Activated naive CD4-positive, alpha-beta T cell (primary cell): ENCODE measurements at places on chromosomes 2 and 18.

DNA sequence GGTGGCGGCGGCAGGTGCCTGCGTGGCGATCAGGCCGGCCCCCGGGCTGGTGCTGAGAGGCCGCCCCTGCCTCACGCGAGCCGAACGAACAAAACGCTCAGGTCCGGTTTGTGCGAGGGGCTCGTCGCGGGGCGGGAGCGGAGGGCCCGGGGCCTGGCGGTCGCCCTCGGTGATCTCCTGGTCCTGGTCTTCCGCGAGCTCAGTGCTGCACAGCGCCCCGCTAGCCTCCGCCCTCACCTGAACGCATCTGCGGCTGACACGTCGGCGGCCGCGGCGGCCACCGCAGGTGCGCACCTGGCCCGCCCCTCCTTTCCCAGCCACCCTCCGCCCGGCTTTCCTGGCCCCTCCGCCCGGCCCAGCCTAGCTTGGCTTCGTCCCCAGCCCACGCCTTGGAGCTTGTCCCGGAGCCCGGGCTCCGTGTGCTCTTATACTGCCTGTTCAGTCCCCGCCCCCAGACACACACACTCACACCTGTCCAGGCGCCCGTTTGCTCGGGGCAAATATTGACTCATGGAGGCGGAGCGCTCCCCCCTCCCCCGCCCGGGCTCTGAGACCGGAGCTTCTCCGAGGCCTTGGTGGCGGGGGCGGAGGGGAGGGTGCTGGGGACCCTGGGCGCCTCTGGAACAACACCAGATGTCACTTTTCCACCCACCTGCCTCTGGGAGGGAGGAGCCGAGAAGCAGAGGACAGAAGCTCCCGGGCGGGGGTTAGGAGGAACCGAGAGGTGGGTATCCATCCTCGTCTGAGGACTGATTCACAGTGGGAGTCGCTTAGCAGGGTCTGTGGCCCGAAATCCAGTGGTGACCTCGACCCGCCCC, 8.6 kb upstream of the CRYBA2 start:
- DNase-seq = no peak

DNA sequence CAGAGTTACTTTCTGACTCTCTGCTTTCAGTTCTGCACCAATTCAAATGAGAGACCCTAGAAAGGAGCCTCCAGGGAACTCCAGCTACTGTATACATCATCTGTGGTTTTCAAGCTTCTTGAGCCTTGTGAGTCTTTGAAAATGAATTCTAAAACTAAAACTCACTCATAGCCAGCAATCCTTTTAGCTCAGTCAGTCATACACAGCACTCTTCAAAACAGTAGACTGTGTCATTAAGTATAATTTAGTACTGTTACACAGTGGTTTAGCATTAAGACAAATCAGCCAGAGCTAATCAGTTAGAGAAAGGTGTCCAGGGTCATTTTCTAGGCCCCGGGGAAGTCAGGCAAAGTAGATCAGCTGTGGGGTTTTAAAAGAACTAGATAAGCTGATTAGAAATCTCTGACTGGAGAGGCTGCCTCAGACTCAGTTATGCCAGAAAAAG, 322.1 kb upstream of the THUMPD2 start:
- no peak for DNase-seq

DNA sequence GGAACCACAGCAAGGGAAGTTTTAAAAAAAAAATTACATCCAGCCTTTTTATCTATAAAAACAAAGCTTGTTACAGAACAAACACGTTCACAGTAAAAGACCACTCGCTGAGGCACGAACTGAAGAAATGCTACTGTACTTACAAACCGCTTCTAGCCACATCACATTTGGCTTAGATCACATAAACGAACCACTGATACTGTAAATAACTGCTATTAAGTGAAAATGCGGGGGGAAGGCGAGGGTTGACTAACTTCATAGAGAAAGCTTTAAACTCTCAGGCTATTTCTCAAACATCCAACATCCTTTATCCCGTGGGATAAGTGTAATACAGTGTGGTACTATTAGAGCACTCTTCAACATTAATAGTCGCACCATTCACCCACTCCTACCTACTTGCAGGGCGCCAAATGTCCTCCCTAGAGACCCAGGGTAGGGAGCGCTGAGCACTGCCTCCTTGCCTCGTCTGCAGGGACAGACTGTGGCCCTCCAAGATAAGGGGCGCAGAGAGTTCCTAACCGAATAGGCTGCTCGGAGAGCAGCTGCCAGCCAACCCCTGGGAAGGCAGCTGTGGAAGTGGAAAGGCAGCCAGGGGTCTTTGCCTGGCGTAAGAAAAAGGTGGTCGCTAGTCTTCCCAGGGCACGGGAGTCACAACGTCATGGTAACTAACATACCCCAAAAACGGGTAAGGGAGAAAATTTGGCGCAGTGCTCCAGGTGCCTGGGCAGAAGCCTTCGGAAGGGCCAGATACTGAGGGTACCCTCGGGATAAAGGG, 854 bp downstream of the GPR155 start:
- no peak for DNase-seq

DNA sequence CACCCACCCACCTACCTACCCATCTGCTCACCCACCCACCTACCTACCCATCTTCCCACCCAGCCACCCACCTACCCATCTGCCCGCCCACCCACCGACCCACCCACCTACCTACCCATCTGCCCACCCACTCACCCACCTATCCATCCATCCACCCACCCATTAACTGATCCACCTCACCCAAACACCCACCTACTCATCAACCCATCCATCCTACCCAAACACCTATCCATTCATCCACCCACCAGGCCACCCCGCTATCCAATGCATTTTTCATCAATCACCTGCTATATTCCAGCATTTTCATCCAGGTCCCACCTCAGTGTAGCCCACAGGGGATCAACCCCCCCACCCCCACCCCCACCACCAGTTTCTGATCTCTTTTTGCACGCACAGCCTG, 121.8 kb downstream of the GLI2 start:
- DNase-seq = no peak

GRCh38 chr2:88296247-88296646, 126.1 kb downstream of the THNSL2 start:
- DNase-seq = no peak

DNA sequence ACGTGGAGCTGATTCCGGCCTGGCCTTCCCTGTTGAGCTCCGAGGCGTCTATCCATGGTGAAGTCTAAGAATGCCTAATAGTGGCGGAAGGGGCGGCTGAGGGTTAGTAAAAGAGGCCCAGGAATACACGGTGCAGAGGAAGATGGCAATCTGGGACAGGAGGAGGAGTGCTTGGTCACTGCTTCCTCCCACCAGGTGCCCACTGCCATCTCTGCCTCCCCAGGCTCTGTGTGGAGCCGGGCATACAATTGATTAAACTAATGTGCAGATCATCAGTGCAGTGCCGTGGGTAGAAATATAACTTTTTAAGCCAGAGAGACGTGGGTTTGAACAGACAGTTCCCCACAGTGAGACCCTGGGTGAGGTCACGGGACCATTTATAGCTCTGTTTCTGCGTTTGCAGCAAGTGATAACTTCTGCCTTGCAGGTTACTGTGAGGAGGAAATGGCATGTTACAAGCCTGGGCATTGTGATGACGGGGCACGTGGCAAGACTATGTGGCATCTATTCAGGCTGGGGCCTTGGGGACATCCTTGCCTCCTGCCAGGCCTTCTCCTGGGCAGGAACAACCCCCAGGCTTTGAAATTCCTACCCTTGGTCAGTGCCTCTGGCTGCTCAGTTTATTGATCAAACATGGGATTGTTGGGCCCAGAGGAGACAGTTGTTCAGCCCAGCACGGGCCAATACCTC, 204.9 kb downstream of the ASB1 start:
- no peak for DNase-seq

DNA sequence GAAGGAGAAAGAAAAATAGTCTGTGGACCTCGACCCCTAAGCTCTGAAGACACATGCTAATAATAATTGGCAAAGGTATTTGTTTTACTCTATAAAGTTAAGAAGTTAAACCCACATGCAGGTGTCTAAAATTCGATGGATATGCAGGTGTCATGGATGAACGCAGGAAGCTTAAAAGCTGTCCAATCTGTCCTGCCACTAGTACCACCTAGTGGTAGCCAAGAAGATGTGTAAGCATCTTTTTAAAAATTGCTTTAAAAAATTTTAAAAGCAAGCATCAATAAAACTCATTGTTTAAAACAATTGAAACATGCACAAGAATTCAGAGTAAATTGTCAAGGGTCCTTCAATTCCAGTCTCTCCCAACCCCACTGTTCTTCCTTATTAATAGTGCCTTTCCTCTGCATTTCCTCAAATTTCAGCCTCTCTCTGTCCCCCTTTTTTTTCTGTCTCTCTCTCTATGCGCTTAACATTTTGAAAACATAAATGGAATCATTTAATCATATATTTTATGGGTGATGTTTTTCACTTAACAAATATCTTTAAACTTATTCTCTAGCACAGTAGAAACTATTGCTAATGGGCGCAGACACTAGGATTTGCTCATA, 30.6 kb upstream of the PPP3R1 start:
- no peak for DNase-seq

GRCh38 chr2:240269380-240269779, 128.9 kb upstream of the OTOS start:
- DNase-seq = no peak

DNA sequence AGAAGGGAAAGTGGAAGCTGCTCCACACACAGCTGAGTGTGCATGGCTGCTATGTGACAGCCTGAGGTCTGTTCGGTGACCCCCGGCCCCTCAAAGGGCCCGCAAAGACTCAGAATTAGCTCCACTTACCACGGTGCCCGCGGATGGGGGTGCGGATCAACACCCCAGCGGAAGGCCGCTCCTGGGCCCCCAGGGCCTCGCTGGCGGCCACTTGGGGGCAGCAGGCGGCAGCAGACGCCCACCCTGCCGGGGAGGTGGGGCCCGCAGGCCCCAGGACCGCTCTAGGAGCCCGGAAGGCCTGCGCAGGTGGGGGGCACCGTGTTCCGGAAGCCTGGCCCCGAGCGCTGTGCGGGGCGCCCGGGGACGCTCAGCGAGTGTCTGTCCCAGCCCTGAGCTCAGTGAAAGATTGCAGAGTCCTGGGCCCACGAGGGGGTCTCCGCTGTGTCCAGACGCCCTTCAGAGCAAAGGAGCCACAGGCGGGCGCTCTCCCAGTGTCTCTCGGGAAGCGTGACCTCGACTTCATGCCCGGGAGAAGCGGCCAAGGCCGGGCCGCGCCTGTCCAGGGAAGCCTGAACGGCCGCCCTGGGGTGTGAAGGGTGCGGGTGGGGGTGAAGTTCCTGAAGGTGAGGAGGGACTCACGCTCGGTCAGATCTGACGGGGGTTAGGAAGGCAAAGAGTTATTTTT, 118.7 kb downstream of the VAPA start:
- no peak for DNase-seq

DNA sequence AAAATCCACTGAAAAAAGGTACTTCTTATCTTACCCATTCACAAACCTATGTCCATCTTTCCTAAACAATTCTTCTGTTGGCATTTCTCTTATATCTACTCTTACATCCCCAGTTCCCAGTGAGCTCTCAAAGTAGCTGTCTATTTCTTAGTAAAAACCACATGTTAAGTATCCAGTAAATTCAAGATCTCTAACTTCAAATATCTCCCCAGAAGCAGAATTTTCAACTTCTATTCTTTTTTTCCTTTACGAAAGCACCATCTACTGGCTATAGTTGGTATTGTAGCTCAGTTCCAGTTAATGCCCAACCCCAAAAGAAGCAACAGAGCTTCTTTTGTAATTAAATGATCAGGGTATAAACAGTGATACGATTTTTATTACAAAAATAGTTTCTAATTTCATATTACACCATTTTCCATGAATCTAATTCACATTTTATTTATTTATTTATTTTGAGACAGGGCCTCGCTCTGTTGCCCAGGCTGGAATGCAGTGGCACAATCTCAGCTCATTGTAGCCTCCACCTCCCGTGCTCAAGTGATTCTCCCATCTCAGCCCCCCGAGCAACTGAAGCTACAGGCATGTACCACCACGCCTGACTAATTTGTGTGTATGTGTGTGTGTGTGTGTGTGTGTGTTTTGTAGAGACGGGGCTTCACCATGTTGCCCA, 28.5 kb downstream of the HRH4 start:
- no peak for DNase-seq

DNA sequence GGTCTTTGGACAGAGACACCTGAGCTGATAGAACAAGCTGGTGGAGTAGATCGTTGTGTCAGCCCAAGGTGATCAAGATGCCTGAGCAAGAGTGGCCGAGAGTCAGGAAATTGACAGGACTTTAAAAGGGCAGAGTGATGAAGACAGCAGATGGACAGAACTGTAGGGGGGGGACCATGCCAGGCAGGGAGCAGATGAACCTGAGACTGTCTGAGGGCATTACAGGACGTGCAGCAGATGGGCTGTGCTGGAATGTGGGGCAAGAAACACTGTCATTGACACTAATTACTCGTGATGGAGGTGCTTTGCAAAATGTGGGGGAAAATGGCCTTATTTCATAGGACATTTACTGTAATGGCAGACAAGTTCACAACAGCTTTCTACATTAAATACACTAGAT, 225.0 kb downstream of the THSD7B start:
- no peak for DNase-seq

DNA sequence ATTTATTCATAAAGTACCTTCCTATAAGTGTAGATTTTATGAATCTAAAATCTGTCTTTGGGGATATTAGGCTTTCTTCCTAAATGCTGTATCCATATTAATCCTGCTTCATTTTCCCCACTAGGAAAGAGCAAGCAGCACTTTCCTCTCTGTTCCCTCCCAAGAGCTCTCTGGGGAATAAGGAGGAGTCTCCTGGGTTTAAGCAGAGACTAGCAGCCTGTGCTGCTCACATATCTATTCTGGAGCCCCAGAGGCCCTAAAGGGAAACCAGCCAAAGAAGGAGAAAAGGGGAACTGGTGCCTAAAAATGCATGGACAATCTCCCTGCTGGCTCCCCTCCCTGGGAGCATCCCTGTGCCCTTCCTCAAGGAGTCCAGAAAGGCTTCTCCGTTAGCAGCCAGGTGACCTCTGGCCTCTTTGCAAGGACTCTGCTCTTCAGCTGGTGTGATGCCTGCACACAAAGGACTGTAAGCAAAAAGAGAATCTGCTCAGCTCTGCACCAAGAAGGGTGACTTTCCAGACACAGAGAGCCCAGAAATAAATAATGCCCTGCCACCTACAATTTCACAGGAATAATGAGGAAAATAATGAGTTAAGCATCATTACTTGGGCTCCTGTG, 270.6 kb downstream of the SS18 start:
- DNase-seq = no peak

- DNase-seq = no peak
Measured at GRCh38 chr2:196914867-196915460, 11.5 kb downstream of the PGAP1 start.

DNA sequence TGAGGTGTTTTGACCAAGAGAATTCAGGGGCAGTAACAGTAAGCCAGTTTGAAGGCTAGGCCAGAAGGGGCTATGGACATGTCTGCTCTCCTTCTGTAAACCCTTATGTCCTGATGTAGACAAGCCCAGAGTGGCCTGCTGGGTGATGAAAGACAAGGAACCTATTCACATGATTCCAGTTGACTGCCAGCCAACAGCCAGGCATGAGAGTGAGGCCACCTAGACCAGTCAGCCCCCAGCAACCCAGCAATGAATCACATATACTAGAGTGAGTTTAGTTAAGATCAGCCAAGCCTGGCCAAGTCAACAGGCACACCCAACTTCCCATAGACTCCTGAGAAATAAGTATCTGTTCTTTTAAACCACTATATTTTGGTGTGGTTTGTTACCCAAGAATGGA, 1889.7 kb upstream of the CELF4 start:
- no peak for DNase-seq
